A549 treated with dexamethasone at 1 μM for 4 hours (cell line): ENCODE measurements at places on chromosomes 16 and 17. TPM values are rescaled to one million over a fixed set of nuclear protein-coding genes. Genes with fewer than 3 reads are reported as not detected.

Gene EIF4A3
- 203 to 229 TPM (median 219 TPM) in 5 replicates for total RNA-seq

Gene UBN1
- total RNA-seq, result 20.4 to 29.4 TPM (median 28.1 TPM) in 5 replicates

Gene ENGASE
- 7.8 to 18.8 TPM (median 14.8 TPM) in 5 replicates for total RNA-seq

Gene ABCC6
- 0.72 to 1.3 TPM (median 0.96 TPM) in 5 replicates for total RNA-seq

Gene OR3A3
- total RNA-seq, result not detected in 5 replicates

Gene SHCBP1
- 33.7 to 40.3 TPM (median 36.2 TPM) in 5 replicates for total RNA-seq

Gene SLC2A4
- total RNA-seq, result 0.30 to 0.69 TPM (median 0.60 TPM) in 5 replicates

Gene TRIM65
- 24.6 to 40.6 TPM (median 35.3 TPM) in 5 replicates for total RNA-seq

Gene TCAP
- 0.53 to 1.1 TPM (median 0.92 TPM) in 5 replicates for total RNA-seq

Gene CSH1
- not detected in 5 replicates for total RNA-seq
